Mesendoderm (in vitro differentiated cells): ENCODE measurements at places on chromosomes 5 and 9.

DNA sequence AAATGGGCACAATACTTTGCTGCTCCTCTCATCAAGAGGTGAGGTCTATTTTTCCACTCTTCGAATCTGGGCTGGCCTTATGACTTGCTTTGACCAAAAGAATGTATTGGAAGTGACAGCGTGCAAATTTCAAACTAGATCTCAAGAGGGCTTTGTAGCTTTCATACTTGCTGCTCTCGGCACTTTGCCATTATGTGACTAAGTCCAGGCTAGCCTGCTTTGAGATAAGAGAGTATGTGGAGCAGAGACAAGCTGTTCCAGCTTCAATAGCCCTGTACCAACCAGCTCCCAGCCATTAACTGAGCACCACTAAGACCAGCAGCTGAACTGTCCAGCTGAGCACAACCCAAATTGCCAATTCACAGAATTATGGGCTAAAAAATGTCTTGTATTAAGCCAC, 124.6 kb downstream of the ACER2 start:
- H3K4me1 ChIP-seq: no peaks in the 10 kb centered on the region
- no peaks in the 10 kb centered on the region for H3K36me3 ChIP-seq
- H3K27me3 ChIP-seq: no peaks in the 10 kb centered on the region
- no peak for DNase-seq
- no peak overlapping the region for H3K4me3 ChIP-seq
- no peak overlapping the region for H3K27ac ChIP-seq

GRCh38 chr5:158855510-158855909, 244.2 kb downstream of the EBF1 start:
- H3K4me1 ChIP-seq: no peaks in the 10 kb centered on the region
- H3K4me3 ChIP-seq: no peak overlapping the region
- no peaks in the 10 kb centered on the region for H3K36me3 ChIP-seq

DNA sequence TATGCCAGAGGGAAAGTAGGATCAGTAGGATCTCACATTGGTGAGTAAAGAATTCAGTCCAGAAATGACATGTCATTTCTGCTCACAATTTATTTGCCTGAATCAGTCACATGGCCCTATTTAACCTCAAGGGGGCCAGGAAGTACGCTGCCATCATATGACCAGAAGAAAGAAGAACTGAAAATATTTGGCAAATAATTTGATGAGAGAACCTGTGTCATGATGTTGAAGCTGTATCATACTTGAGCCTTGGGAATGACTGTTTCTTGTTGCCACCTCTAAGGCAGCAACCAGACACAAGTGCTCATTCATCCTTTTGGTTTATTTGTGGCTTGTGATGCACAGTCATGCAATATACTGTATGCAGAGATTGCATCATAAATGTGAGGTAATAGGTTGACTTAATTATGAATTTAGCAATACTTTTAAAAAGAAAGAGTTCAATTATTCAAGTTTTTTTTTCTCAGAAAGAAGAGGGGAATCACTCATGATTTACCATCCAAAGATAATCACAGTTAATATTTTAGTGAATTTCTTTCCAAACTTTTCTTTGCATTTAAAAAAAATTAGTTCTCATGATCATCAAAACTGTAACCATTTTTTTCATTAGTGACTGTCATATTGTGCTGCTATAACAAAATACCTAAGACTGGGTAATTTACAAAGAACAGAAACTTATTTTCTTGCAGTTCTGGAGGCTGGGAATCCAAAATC, 8.2 kb upstream of the ZFYVE16 start:
- H3K36me3 ChIP-seq: no peaks in the 10 kb centered on the region
- no peak overlapping the region for H3K27ac ChIP-seq
- no peak overlapping the region for H3K4me3 ChIP-seq
- no peaks in the 10 kb centered on the region for H3K27me3 ChIP-seq
- H3K4me1 ChIP-seq: no peaks in the 10 kb centered on the region
- DNase-seq: no peak

- peaks cover 6% of the 10 kb centered on the region for H3K4me1 ChIP-seq
- DNase-seq: no peak
- H3K27me3 ChIP-seq: no peaks in the 10 kb centered on the region
- peaks cover 3% of the 10 kb centered on the region for H3K36me3 ChIP-seq
Measured at GRCh38 chr5:177477701-177478477, 4.5 kb upstream of the DBN1 start.

GRCh38 chr9:104264431-104264830, 170.3 kb downstream of the SMC2 start:
- H3K4me1 ChIP-seq: no peaks in the 10 kb centered on the region
- no peaks in the 10 kb centered on the region for H3K27me3 ChIP-seq
- DNase-seq: no peak
- no peaks in the 10 kb centered on the region for H3K36me3 ChIP-seq
- no peak overlapping the region for H3K27ac ChIP-seq

GRCh38 chr9:114278356-114278755, 44.5 kb upstream of the ORM1 start:
- H3K4me3 ChIP-seq: no peak overlapping the region
- H3K27ac ChIP-seq: no peak overlapping the region
- DNase-seq: no peak
- no peaks in the 10 kb centered on the region for H3K27me3 ChIP-seq
- no peaks in the 10 kb centered on the region for H3K36me3 ChIP-seq
